ENCODE measurements at places on chromosomes 11 and 22.

DNA sequence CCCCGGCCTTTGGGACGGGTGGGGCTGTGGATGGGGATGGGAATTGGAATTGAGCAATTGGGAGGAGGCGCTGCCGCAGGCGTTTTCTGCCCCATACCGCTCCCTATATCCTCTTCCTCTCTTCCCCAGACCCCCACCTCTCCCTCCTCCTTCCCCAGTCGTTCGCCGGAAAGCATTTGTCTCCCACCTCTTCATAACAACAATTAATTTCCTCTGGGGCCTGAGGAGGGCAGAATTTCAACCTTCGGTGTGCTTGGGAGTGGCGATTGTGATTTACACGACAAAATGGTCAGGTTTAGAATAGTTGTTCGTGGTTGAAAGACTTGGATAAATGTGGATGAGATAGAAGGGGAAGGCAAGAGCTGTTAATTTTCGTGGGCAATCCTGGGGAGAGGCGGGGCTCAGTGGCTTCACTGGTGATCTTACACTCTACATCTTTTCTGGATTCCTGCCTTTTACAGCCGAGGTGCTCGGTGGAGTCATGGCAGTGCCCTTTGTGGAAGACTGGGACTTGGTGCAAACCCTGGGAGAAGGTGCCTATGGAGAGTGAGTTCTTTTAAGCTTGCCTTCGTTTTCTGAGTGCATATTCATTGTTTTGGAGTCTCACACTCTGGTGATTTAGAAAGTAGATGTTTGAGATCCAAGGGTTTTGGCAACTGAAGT is 1.5 kb downstream of the CHEK1 start:
- no peak for DNase-seq

GRCh38 chr22:25114369-25115362 is 85.0 kb upstream of the CRYBB3 start:
- DNase-seq: no peak

- DNase-seq: no peak
Measured at GRCh38 chr22:44755956-44756361, 3.6 kb downstream of the ARHGAP8 start.

- peak; percentile 26 for DNase-seq
Measured at GRCh38 chr11:35404388-35404775, 15.0 kb downstream of the SLC1A2 start.

DNA sequence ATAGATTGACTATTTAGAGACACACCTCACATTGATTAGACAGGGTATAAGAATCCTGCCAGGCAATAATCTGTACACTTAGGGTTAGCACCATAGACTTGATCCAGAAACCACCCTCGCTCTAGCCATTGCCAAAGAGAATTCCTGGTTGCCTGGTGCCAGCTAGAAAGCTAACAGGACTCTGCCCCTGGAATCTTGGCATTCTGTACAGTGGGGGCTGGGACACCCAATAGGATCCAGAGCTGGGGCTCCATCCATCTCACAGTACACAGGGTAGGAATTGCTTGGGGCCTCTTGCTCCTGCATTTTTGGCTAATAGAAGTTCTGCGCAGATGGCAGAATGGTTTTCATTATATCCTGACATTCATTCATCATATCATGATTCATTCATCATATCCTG is 3.0 kb upstream of the APLNR start:
- DNase-seq: no peak

GRCh38 chr11:3103076-3103475 is 45.9 kb upstream of the CARS1 start:
- DNase-seq: no peak

DNA sequence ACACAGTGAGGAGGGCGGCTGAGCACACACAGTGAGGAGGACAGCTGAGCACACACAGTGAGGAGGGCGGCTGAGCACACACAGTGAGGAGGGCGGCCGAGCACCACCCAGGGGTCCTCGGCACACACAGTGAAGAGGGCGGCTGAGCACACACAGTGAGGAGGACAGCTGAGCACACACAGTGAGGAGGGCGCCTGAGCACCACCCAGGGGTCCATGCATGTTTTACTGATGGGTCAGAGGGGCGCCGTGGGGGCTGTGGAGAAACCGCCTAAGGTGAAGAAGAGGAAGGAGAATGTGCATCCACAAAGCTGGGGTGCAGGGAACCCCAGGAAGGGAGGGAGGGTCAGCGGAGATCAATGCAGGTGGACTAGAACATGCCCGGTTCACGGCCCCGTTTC is 461.8 kb downstream of the BRD1 start:
- DNase-seq: no peak

- no peak for DNase-seq
Measured at GRCh38 chr11:3723014-3723708, 52.0 kb upstream of the CHRNA10 start.

DNA sequence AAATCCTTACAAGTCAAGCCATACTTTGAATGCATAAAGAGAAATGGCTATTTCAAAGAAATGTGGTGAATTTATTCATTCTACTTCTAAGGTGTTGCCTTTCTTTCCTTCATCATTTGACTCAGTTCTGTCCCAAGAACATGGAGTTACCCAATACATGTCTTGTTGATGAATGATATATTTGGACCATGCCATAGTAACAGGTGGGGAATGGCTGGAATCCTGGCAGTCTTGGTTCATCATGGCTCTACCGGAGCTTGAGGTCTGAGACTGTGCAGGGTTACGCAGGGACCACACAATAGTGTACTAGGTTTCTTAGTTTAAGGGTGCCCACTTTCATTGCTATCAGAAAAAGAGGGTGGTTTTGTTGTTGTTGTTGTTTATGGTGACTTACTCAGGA is 40.3 kb upstream of the MPEG1 start:
- DNase-seq: no peak

GRCh38 chr11:9310485-9311090 is 3.8 kb downstream of the TMEM41B start:
- DNase-seq: no peak

DNA sequence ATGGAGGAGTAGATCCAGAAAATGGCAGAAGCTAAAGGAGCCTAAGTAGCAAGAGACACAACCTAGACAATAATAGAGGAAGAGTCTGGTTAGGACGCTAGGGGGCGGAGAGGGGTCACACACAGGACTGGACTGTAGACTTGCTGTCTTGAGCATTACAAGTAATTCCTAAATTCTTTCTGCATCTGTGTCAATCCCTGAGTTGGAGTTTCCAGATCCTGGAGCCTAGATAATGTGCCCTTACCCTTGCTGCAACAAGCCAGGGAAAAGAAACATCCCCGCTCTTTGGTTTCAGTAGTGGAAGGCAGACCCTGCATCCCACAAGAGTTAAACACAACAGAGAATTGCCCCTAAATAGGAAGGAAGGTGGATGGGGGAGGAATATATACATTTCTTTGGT is 14.9 kb upstream of the CCDC73 start:
- DNase-seq: peak; percentile 17

DNA sequence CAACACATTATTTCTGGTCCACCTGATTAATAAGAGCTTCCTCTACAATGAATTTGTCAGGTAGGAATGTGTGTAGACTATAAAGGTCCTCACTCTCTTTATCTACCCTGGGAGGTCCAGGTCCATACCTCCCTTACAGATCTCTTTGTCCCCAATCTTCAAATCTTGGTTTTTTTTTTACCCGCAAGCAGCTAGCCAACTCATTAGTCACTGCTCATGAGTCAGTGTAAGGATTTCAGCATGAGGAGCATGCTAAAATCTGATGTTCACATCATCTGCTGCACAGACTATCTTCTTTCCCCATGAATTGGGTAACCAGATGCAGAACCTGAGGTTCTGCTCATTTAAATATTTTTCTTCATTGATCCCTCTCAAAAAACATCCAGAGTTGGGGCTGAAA is 397.0 kb upstream of the ISX start:
- no peak for DNase-seq

GRCh38 chr22:20567371-20567847 is 60.0 kb downstream of the MED15 start:
- DNase-seq: no peak

DNA sequence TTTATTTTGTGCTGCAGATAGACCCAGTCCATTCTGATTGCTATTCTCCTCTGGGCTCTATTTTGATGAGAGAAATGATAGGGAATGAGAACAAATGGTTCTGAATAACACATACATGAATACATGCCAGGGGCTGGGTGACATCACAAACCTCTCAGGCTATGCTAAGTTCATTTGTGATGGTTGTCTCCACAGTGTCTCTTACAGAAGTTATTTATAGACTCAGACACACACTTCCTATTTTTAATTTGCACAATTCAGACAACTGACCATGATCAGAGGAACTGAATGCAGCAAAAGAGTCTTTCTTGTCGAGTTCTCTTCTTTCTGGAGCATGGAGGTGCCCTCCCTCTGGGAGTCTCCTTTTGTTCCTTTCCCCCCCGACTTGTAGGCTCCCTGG is 991.7 kb downstream of the OPCML start:
- no peak for DNase-seq

- peak; percentile 69 for DNase-seq
Measured at GRCh38 chr11:8006349-8006977, 19.3 kb downstream of the EIF3F start.

DNA sequence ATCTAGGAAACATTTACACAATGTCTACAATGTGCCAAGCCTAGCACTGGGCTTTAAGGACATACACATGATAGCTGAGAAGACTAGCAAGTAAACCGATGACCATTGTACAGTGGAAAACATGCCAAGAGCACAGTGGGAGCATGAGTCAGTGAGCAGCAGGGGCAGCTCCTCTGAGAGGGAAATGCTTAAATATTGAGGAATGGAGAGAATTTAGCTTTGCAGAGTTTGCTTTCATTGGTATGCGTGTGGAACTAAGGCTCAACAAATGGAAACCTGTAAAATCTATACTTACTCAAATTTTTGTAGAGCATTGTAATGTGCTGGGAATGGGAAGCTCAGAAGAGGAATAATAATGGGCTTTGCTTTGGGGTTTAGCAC is 282.3 kb downstream of the ST3GAL4 start:
- no peak for DNase-seq

- no peak for DNase-seq
Measured at GRCh38 chr11:122616718-122617117, 38.8 kb upstream of the UBASH3B start.

GRCh38 chr22:38468443-38469305 is 778 bp downstream of the KDELR3 start:
- DNase-seq: no peak

- DNase-seq: no peak
Measured at GRCh38 chr11:17343907-17344306, 7.7 kb upstream of the NCR3LG1 start.

GRCh38 chr11:75867778-75868374 is 52.9 kb downstream of the UVRAG start:
- DNase-seq: peak; percentile 43

GRCh38 chr11:72298931-72299330 is 55.0 kb upstream of the PHOX2A start:
- DNase-seq: no peak

DNA sequence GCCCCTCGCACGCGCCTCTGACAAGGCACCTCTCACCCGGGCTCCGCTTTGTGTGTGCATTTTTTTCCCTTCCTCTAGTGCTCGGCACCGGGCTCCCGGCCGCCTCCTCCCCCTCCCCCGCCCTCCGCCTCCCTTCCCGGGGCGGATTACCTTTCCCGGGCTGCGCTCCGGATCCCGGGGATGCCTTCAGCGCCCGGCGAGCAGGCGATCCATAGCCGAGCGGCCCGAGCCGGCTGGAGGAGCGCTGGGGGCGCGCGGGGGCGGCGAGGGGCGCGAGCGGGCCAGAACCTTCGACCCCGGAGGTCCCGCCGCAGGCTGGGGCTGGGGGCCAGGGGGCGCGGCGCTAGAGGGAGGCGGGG is 282 bp downstream of the MPPED2 start:
- peak; percentile 51 for DNase-seq

GRCh38 chr11:64720640-64721358 is 2.2 kb downstream of the NRXN2 start:
- no peak for DNase-seq

GRCh38 chr11:285021-285893 is 3.7 kb upstream of the PGGHG start:
- no peak for DNase-seq

- DNase-seq: no peak
Measured at GRCh38 chr11:130609121-130610035, 160.9 kb downstream of the ADAMTS15 start.

GRCh38 chr22:22853713-22854112 is 33.9 kb upstream of the IGLL5 start:
- DNase-seq: no peak

DNA sequence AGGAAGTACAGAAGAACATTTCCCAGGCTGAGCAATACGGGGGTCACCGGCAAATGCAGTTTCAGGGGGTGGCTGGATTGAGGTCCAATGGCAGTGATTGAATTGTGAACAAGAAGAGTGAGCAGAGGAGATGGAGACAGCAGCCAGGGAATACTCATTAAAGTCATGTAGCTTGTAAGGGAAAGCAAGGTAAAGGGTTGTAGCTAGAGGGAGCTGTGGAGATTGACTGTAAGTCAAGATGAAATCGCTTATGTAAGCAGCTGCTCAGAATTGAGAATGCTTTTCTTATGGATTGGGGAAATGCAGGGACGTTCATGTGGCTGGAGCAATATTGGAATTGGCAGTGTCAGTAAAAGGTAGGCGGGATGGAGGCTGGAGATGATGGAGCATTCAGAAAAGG is 111.4 kb upstream of the TBCEL start:
- peak; percentile 34 for DNase-seq

DNA sequence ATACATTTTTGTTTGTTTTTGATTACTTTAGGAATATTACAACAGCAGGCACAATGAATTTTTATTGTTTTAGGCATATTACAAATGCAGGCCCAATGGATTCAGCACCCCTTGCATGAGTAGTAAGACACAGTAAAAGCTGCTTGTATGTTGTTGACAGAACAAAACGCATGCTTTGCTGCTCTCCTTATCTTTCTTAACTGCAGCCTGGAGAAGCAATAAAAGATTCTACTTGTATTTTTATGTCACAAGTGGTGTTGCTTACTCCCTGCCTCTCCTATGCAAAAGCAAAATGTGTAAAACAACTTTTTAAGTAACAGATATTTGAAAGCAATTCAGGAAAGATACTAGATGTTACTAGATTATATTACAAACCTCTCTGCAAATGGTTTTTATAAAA is 73.9 kb downstream of the TRPC6 start:
- DNase-seq: no peak

GRCh38 chr11:100925935-100926334 is 203.7 kb downstream of the PGR start:
- no peak for DNase-seq

DNA sequence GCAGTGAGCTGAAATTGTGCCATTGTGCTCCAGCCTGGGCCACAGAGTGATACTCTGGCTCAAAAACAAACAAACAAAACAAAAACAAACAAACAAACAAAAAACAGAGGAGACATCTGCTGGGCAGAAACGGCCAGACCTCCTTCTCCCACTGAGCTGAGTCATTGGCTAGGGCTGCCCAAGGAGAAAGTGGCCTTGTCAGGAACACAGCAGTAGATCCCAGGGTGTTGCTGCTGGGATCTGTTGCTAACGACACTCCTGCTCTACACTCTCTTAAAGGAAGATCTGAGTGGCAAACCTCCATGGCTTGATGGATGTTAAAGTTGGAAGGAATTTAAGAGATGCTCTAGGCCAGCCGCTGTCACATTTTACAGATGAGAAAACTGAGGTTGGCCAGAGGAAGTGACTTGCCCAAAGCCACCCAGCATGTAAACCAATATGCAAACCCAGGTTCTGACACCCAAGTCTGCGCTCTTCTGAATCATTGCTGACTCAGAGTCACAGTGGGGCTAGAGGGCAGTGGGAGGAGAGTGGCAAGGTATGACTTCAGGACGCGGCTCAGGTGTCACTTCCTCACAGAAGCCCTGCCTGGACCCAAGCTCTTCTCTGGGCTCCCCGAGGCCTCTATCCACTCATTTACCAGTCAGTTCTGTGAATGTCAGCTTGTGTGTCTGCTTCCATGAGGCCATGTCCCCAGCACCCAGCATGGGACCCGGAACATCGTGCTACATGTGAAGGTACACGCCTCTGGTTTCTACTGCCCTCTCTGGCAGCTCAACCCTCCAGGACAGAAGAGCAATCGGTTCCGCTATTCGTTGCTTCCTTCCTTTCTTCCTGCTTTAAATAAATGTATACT is 11.3 kb upstream of the GDPD5 start:
- no peak for DNase-seq

Data from HuH-7 (cell line).